ENCODE measurements at places on chromosomes 12 and 14. TPM values are rescaled to one million over a fixed set of nuclear protein-coding genes. Genes with fewer than 3 reads are reported as not detected.

DNA sequence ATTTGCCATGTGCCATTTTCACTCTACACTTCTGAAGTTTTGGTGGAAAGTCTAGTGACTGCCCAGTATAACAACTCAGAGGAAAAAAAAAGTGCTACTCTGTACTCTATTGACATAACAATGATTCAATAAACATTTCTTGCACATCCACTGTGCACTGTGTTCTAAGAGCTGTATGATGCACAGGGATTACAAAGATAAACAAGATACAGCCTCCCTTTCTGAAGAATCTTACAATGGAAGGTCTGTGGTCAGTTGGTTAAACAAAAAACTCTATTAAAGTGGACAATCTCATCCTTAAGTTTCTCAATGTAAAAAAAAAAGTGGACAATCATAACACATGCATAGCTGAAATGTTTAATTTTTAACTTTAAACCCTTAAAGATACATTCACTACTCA, 105.7 kb upstream of the RASSF8 start:
- ATAC-seq, result no peak

Gene NT5DC3
- 3.5 TPM for total RNA-seq

Gene GPR68
- total RNA-seq, result 1.6 TPM

Gene VCPKMT
- 10.9 TPM for total RNA-seq

Gene TESPA1
- 0.14 TPM for total RNA-seq

GRCh38 chr14:29462321-29462720, 465.3 kb downstream of the PRKD1 start:
- ATAC-seq, result no peak

GRCh38 chr12:50050410-50051098, 6.8 kb upstream of the ASIC1 start:
- peak; percentile 90 for ATAC-seq

Gene MAP1LC3B2
- 0.75 TPM for total RNA-seq

Gene KRT85
- total RNA-seq, result 0.08 TPM

Gene KRT77
- total RNA-seq, result 0.13 TPM

DNA sequence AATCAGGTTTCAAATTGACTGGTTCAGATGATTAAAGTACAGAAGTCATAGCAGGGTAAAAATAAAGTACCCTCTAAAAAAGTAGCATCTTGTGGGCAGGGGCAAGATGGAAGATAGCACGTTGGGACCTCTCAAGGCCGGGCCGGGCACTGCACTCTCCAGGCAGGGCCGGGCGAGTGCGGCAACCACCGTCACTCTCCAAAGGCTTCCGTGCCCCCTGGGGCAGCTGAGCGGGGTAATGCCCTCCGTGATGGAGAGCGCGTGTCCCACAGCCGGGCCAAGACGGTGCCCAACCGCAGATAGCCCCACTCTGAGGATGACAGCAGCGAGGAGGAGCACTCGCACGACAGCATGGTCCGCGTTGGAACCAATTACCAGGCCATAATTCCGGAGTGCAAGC, 8.6 kb upstream of the PLXNC1 start:
- ATAC-seq, result no peak

GRCh38 chr14:93857500-93858283, 69.4 kb upstream of the PRIMA1 start:
- ATAC-seq, result peak; percentile 84

- ATAC-seq, result no peak
These were observed 47.0 kb downstream of the BCL11B start for GRCh38 chr14:99224948-99225347.

Gene ABHD12B
- total RNA-seq, result 0.44 TPM

DNA sequence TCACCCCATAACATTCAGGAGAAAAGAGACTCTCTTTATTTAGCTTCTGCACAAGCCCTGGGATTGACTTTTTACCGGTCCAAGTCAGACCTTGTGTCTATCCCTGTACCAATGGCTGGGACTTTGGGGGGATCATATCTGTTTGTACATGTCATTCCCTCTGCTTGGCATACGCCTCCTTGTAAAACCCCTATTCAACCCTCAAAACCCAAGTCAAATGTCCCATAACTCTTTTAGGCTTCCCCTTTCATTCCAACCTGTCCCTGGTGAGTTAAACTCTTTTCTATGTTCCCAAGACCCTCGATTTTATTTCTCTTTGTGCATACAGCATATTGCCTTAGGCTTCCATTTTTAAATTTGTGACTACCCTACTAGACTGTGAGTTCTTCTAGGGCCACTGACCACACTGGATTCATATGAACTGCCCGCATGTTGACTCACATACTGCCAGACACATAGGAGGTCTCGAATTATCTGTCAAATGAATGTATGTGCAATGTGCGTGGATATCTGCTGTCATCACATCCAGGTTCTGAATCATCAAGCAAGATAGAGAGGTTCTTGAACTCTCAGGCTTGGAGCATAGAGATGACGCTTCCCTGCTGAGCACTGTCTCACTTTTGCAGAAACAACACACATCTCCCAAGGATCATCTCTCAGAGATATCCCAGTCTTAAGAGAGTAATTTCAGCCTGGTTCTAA, 548.6 kb upstream of the TBX3 start:
- peak; percentile 94 for ATAC-seq

Gene EDDM3A
- total RNA-seq, result not detected

Gene A2M
- total RNA-seq, result 0.38 TPM

DNA sequence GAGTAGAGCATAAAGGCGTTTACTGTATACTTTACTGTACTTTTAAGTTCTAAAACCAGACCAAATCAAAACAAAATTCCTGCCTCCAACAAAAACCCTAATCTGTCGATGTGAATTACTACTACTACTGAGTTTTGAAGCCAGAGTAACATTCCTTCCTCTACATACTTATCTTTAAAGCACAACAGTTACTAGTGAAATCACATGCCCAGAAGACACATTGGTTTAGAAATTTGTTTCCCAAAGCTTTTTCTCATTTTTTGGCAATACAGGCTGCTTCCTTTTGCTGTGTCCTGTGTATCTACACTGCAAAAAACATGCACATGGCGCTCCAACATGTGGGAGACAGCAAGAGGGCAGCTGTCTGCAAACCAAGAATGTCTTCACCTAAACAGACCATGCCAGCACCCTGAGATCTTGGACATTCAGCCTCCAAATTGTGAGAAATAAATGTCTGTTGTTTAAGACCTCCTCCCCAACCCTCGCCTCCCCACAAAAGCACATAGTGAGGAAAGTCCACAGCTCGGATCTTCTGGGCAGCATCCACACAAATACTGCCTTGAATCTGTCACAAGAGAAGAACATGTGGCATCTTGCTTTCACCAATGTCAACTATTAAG, 21.1 kb downstream of the SETD3 start:
- no peak for ATAC-seq

Gene SERPINA9
- total RNA-seq, result not detected

DNA sequence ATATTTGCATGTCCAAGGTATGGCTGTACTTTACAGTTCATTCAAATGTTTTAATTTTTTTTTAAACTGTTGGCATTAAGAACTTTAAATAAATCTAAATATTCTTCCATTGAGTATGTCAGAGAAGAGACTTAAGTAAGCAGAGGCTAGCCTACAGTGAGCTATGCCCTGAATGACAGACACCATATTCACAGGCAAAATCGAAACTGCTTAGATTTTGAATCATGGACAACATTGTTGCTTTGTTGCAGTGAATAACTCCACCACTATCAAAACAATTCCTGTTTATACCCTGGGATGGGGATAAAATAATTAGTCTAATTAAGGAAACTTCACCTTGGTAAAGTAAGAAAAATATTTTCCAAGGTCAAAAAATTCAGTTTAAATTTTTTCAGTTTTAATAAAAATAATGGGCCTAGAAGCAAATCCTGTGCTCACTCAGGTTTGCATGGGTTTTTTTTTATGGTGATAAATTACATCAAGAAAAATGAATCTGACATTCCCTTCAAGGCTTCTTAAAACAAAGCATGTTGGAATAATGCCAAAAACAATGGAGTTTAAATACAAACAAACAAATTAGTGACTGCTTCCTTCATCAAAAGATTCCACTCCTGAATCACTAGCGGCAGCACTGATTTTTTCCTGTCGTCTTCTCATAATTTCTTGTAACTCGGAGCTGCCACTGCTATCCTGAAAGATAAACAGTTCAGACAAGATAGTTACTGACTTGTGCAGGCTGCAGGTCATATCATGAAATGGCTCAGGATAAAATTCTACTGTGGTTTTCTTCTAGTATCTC, 168.2 kb downstream of the EPS8 start:
- ATAC-seq, result no peak

GRCh38 chr12:95674631-95675030, 115.9 kb downstream of the NTN4 start:
- peak; percentile 53 for ATAC-seq

DNA sequence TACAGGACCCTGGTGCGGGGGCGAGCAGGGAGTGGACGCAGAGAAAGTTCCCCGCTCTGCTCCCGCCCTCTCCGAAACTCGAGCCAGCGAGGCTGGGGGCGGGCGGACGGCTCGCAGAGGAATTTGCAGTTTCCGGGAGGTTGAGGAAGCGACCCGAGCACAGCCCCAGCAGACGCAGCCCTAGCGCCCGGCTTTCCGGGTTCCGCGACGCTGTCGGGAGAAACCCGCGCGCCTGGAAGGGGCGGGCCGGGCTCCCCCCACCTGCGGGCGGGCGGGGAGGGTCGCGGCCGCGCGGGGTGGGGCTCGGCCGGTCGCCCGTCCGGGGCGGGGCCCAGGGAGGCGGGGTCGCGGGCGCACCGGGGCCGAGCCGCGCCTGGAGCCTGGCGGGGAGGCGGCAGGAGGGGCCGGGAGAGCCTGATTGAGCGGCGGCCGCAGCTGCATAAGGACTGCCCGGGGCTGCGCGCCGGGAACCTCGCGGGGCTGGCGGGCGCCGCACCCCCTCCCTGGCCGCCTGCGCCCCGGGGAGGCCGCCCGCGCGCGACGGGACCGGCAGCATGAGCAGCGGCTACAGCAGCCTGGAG, at the start of gene RASSF3:
Gene RASSF3 (plus strand): TSS at position 417 of the 581 bp plus-strand sequence. CDS start 138 bp downstream, at position 555.
- peak; percentile 68 for ATAC-seq

GRCh38 chr12:25876383-25877045, 82.0 kb upstream of the RASSF8 start:
- ATAC-seq, result no peak

DNA sequence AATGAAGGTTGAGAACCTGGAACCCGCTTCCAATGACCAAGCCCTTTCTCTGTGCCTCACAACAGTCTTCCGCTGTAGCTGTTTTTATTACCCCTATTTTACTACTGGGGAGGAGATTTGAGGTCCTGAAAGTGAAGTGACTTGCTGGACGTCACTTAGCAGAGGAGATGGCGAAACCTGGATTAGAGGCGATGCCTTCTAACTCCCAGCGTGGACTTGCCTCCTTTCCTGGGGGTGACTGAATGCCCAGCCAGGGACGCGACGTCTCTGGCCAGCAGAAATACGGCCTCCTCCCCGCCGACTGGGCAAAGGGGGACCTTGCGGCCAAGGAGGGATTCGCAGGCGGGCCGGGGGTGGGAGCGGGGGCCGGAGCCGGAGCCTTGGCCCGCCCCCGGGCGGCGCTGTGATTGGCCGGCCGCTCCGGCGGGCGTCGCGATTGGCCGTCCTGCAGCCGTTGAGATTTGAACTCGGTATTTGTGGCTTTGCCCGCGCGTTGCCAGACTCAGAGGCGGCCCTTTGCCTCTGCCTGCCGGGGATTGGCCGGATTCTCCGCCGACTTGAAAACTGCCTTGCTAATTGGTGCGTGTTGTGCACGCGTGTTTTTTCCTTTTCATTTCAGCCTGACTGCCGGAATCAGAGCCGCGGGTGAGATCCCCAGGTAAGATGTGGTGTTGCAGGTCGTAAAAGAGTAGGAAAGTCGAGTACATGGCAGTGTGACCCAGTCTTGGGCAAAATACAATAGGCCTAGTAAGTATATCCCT, at the start of gene NCAPD2:
Gene NCAPD2 (plus strand): TSS at position 606 of the 761 bp plus-strand sequence. CDS start 997 bp downstream, outside the sequence.
- ATAC-seq, result peak; percentile 89

GRCh38 chr12:64633011-64633939, 23.0 kb downstream of the RASSF3 start:
- no peak for ATAC-seq

DNA sequence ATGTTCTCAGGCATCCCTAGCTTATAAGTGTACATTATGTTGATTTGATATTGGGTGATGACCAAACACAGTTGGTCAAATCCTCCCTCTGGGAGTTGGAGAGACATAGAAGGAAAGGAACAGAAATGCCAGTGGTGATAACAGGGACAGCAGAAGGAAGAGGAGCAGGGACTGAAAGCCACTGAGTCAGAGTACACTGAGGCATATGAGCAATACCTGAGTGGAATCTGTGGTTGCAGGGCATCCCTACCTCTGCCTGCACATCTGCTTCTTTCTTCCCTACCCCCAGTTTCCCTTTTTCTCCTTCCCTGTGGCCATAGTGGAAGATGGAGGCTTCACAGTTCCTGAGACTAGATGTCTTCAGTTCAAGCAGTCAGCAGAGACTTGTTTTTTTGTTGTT, 44.9 kb downstream of the BICD1 start:
- no peak for ATAC-seq

Gene NR1H4
- not detected for total RNA-seq

DNA sequence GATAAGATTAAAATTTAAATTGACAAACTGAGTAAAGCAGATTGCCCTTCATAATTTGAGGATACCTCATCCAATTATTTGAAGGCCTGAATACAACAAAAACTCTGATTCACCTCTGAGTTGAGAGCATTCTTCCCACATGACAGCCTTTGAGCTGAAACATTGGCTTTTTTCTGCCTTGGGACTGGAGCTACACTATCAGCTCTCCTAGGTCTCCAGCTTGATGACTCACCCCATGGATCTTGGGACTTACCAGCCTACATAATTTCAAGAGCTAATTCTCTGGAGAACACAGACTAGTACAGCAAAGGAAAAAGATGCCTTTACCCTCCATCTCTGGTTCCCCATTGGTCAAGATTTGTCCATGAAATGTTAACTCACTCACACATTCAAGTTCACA, 555.1 kb downstream of the FOXG1 start:
- no peak for ATAC-seq

DNA sequence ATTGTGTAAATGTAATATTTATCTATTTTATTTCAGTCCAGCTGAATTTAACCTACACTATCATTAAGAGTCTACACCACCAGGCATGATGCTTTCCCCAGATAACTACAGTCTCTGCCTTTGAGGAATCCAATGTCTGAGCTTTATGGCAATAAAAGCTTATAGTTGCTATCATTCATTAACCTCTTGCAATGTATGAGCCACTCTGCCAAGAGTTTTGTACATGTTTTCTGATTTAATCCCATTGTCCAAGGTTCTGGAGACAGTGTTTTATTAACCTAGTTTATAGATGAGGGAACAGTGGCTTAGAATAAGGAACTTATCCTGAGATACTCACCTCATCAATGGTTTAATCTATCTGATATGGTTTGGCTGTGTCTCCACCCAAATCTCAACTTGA, 17.1 kb upstream of the KITLG start:
- ATAC-seq, result no peak

GRCh38 chr14:104704252-104704651, 14.8 kb downstream of the INF2 start:
- ATAC-seq, result no peak

Gene NPAS3
- 13.1 TPM for total RNA-seq

- no peak for ATAC-seq
These were observed 4.5 kb downstream of the TMED8 start for GRCh38 chr14:77372304-77372841.
